ENCODE measurements at places on chromosomes 7 and 10.

- no peak for DNase-seq
These were observed 66.4 kb downstream of the KAT6B start for GRCh38 chr10:74892839-74893238.

- no peak for DNase-seq
These were observed 125.5 kb downstream of the SORBS1 start for GRCh38 chr10:95435548-95436279.

DNA sequence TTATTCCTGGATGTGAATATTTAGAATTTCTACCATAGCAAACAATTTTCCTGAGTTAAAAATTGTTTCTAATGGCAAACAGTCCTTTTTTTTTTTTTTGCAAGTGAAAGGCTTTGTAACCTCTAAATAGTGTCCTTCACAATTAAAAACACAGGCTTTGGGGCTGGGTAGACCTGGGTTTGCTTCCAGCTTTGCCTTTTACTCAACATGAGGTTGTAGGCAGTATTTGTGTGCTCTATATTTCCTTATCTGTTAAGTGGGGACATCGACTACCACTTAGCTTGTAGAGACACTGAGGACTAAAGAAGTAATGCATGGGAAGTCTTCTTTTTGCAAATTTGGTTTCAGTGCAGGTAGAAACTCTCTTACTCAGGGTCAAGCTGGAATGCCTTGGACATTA is 169.4 kb upstream of the GRB10 start:
- DNase-seq: no peak

DNA sequence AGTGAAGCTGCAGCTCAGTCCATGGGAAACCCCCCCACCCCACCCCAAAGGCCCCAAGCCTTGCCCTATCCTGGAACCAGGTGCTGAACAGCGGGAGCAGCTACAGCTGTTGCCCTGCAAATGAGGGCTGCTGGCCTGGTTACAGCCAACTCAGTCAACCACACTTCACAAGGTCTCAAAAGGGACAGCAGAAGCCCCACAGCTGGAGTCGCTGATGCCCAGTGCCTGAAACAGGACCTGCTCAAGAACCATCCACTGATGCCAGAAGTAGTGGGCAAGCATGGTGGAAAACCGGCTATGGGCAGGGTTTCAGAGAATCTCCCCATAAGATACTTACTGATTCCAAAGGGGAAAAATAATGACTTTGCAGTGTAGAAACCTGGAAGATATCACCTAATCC is 110.3 kb downstream of the SLC37A3 start:
- no peak for DNase-seq

DNA sequence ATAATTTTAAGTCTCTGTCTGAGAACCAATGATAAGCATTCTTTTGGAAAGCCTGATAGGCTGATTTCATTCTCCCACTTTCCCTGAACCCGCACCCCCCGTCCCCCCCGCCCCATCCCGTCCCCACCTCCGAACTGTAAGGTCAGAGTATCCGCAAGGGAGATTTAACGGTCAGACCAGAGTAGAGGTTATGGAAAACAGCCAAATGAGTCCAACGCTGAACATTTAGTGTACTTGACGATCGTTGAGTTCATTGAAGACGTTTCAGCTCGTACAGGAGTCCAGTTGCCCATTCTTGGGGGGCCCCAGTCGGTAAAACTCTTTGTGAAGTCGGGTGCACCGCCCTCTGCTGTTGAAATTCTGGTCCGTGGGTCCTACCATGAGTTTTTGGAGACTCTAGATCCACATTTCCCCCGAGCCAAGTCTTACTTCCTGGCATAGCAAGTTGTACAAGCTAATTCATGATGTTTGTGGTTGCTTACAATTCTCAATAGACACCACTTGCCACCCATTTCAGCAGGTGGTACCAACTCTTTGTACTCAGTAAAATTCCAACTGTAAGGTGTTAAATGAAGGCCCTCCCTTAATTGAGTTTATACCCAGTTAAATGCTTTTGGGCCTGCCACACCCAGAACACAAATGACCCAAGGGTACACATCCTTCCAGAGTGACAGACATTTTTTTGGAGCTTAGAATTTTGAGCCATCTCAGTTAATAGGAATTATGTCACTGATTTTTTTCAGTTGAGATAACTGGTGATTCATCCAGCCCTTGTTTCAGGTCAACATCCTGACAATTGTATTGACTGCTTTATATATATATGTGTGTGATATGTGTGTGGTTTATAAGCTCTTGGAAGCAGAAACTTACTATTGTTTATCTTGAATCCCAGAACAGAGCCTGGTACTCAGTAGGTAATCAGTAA is 1.2 kb downstream of the MARCHF5 start:
- peak; percentile 2 for DNase-seq

DNA sequence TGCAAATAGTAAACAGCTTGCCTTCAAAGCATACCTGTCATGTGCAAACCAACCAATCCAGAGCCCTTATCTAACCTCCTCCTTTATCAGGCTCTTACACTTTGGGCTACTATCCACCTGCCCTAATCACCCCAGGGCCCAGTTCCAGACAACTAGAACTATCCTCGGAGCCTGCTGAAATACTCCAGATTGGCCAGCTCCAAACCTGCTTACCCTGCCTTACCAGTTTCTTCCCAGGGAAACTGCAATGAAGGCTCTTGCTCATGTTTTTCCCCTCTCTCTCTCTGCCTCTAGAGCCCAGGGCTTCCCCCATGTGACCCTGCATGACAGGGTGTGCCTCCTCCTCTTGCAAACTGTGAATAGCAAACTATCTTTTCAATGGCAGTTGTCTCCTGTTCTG is 81.4 kb upstream of the CAPZA2 start:
- DNase-seq: no peak

DNA sequence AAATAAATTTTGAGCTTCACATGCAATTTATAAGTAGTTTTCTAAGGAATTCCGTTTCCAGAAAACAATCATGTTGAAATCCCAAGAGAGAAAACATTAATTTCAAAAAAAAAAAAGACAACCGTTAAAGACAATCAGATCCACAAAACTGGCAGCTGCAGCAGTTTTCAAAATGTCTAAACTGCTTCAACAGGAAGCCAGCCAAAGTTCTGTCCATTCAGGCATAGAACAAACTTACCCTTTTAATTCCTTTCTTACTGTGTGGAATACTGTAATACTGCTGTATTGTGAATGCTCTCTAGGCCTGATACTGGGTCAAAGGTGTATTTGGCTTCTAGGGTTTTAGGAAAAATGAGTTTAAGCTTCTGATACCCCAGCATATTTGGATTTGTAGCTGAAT is 31.6 kb downstream of the HOXA1 start:
- DNase-seq: no peak

DNA sequence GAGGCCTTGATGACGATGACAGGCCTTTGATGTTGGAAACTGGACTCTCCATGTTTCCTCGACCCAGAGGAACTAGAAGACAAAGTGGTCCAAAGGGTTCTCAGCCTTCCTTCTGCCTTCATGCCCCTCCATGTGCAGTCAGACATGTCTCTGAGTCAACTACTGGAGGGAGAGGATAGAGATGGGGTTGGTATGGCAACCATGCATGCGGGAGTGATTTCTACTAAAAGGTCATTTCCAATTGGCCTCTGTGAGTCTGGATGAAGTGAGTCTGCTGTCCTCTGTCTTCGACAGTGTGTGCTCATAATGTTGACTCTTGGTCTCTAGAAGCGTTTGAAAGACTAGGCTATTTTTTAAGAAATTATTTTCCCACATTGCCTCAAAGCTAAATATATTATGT is 29.2 kb downstream of the STK17A start:
- no peak for DNase-seq

- no peak for DNase-seq
These were observed 21.2 kb downstream of the MAT1A start for GRCh38 chr10:80268266-80268665.

DNA sequence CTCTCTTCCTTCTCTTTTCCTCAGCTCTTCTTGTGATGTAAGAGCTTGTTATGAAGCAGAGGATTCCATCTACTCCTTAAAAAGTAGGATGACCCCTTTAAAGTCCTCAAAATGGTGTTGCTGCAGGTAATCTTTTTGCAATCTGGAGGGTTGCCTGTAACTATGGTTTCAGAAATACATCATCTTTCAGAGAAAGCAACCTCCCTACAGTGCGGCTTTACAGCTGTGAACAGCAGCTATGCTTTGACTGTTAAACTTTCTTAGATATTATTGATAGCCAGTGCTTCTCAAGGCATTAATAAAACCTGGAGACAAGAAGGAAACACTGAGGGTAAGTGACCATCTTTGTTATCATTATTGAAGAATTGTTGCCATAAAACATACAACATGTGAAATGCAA is 86.6 kb upstream of the MDFIC start:
- DNase-seq: no peak

GRCh38 chr10:3801558-3802192 is 16.7 kb upstream of the KLF6 start:
- DNase-seq: no peak

GRCh38 chr7:32427769-32428291 is 62.4 kb downstream of the LSM5 start:
- DNase-seq: no peak

DNA sequence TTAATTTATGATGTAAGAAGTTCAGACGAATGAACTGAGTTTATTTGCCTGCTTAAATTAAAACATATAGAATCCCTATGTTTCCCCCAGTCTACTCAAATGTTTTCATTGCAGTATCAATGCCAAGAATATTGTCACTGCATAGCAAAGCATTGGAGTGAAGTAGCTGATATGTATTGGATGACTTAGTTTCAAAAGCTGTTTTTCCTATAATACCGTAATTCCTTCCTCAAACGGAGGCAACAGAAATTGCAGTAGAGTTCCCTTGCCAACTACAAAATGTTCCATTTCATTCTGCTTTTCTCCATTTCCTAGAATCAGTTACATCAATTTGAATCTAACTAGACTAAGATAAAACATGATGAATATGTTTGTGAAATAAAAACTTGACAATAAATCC is 174.1 kb downstream of the CNTNAP2 start:
- DNase-seq: no peak

DNA sequence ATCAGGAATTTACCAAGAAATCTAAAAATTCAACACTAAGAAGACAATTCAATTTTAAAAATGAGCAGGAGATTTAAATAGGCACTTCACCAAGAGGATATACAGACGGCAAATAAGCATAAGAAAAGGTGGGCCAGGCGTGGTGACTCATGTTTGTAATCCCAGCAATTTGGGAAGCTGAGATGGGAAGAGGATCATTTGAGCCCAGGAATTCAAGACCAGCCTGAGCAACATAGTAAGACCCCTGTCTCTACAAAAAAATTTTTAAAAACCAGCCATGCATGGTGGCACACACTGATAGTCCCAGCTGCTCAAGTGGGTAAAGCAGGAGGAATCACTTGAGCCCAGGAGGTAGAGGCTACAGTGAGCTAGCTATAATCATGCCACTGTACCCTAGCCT is 3.5 kb upstream of the AKR1D1 start:
- DNase-seq: no peak

DNA sequence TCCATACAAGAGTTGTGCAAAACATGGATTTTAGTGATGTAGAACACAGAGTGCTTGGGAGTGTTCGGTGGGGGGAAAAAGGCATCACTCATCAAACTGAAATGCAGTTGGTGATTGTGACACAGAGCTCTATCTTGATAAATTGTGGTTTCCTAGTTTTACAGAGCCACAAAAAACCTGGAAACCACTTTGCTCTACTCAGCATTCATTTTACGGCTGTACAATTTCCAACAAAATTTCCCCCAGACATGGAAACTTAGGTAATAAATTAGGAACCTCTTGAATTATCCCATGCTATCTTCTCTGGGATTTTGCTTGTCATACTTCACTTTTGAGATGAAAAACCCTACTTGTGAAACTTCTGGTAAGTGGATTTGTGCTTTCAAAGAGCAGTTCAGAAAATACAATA is 614.9 kb upstream of the FZD8 start:
- DNase-seq: peak; percentile 73

- no peak for DNase-seq
These were observed 34.7 kb downstream of the ENTPD7 start for GRCh38 chr10:99693933-99694583.
